ENCODE measurements at places on chromosomes 1 and 21.

GRCh38 chr1:65691152-65691900, 101.4 kb upstream of the PDE4B start:
- DNase-seq, result no peak

DNA sequence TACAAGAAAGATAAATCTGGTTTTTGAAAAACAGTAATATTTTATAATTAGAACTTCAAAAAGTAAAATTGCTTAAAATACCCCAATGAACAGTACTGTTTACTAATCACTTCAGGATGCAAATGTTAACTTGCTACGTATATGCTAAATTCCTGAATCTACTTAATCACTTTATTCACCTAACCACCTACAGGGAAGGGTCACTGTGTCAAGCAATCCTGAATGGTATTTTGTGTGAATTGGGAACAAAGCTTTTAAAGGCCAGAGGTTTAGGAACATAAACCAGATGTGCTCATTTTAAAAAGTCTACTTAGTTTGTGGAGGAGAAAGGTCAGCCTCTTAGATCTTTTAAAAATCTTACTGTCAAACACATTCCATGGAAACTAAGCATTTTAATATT, 1143.0 kb upstream of the ADGRL2 start:
- no peak for DNase-seq

- no peak for DNase-seq
Measured at GRCh38 chr21:36461918-36462486, 17.9 kb downstream of the CLDN14 start.

GRCh38 chr1:232587141-232588008, 42.6 kb downstream of the SIPA1L2 start:
- DNase-seq, result no peak

GRCh38 chr1:112393631-112393974, 2.4 kb upstream of the CTTNBP2NL start:
- DNase-seq, result no peak

DNA sequence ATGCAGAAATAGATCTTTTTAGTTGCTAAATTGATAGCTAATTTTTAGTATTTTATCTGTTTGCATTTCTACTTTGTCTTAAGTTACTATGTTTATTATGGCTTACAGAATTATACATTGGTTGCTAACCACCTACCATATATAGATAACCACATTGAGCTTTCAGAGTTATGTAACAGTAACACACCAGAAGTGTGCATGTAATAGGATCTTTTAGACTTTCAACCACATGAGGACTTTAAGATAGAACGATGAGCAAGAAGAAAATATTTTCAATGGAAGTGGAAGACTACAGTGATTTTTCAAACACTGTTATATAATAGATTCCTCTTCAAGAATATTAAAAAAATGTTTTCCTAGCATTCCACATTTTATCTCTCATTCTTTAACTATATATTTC, 28.8 kb downstream of the TOR1AIP1 start:
- DNase-seq, result no peak

- no peak for DNase-seq
Measured at GRCh38 chr1:17120962-17121837, 1.9 kb upstream of the PADI2 start.

DNA sequence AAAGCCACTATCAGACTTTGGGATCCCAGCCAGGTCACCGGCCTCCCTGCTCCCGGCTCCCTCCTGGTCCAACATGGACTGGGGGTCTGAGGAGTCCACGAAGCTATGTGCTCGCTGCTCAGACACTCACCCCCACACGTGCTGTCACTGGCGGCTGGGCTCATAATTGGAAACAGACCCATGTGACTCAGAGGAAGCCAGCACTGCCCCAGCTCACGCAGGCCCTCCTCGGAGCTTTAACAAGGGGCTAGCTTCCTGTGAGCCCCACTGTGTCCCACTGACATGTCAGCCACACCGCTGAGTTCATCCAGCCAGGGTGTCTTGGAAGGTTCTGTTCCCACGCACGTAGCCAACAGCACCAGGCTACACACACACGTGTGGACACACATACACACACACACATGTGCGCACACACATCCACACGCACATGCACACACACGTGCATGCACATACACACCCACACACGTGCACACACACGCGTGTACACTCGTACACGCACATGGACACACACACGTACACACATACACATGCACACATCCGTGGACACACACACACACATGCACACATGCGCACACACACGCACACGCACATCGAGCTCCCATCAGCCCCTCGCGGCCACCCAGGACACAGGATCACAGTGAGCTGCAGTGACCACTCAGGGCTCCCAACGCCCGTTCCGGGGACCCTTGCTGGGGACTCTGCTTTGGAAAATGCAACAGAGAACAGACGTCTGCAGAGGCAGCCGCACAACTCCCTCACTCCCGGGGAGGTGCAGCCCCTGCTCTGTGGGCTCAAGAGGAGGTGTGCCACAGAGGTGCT, 18.4 kb upstream of the COL6A2 start:
- DNase-seq, result no peak

- no peak for DNase-seq
Measured at GRCh38 chr21:42563686-42564085, 50.0 kb downstream of the SLC37A1 start.

DNA sequence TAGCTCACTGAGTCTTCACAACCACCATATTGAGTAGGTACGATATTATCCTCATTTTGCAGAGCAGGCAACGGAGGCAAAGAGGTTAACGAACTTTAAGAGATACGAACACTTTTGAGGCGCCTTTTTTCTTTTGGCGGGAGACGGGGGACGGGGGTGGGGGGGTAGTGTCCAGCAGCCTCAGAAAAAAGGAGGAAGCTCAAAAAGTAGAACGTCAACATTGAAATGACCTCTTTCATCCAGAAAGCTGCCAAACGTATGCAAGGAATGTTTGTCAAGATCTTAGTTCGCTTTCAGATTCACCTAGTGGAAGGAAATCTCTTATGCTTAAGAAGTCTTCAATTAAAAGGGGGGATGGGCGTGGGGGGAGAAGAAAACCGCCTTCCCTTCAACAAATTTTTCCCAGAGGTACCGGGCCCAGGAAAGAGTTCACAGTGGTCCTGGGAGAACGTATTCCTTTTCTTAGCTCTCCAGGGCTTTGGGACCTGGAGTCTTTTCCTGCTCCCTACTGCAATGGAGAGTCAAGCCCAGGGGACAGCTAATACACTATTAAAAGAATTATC, 1.1 kb upstream of the PCAT6 start:
- no peak for DNase-seq

- no peak for DNase-seq
Measured at GRCh38 chr1:26537951-26538352, 8.4 kb downstream of the RPS6KA1 start.

GRCh38 chr1:54884135-54884586, 2.8 kb downstream of the DHCR24 start:
- DNase-seq, result no peak

DNA sequence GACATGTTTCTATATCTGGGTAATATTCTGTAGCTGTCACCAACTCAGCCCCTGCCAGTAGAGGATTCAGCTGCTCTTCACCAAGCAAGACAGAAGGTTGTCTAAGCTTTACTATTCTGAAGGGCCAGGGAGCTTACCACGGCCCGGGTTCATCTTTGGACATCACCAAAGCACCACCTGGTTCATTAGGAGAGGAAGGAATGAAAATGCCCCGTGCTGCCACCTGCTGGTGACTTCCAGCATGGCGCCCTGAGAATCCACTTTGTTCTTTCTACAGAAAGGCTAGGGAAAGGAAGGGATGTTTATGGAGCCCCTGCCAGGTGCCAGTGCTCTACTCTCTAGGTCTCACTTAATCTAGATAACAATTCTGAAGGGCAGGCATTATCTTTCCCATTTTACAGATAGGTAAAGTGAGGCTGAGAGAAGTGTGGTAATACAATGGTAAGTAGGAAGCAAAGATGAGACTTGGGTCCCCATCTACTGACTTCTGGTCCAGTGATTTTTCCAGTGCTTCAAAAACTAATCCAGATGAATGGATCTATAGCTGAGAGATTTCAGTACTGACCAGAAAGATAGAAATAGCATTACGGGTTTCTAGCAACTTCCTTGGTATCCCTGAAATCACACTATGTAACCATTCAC, 79.5 kb downstream of the BEND5 start:
- DNase-seq, result peak; percentile 52

DNA sequence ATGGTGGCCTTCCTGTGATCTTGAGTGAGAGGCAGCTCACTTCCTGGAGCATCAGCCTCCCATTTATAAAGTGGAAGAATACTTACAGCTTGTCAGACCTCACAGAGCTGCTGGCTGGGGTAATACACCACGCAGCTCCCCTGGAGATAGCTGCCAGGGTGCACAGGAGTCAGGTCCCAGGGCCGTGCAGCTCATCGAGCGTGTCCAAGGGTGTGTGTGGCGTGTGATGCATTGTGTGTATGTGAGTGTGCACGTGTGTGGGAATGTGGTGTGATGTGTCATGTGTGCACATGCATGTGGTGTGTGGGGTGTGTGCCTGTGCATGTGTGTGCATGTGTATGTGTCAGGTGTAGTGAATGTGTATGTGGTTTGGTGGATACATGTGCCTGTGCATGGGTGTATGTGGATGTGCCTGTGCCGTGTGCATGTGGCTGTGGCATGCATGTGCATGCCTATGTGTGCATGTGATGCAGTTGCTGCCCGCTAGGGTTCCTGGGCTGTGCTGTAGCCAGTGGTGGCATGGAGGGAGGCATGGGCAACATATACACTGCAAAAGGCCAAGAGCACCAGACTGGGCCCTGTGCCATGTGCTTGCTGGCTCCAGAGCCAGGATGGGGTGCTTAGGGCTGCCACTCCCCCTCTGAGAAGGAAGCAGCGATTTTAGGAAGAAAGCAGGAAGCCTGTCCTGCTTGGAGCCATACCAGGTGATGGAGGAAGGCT, 24.6 kb downstream of the WNT3A start:
- DNase-seq, result no peak

GRCh38 chr1:112048421-112048820, 59.0 kb upstream of the KCND3 start:
- no peak for DNase-seq

DNA sequence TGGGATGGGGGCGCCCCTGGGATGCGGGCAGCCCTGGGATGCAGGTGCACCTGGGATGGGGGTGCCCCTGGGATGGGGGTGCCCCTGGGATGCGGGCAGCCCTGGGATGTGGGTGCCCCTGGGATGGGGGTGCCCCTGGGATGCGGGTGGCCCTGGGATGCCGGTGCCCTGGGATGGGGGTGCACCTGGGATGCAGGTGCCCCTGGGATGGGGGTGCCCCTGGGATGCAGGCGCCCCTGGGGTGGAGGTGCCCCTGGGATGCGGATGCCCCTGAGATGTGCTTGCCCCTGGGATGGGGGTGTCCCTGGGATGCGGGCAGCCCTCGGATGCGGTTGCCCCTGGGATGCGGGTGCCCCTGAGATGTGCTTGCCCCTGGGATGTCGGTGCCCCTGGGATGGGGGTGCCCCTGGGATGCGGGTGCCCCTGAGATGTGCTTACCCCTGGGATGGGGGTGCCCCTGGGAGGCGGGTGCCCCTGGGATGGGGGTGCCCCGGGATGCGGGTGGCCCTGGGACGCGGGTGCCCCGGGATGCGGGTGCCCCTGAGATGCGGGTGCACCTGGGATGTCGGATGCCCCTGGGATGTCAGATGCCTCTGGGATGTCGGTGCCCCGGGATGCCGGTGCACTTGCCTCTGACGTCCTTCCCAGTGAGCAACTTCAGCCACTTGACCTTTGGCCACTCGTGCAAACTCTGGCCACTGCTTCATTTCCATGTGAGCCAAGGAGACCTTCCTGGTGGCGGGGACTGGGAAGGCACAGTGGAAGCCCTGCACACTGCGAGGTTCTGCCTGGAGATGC, 37.3 kb upstream of the SLC19A1 start:
- no peak for DNase-seq

GRCh38 chr1:206658981-206659273, 23.6 kb downstream of the DYRK3 start:
- no peak for DNase-seq

DNA sequence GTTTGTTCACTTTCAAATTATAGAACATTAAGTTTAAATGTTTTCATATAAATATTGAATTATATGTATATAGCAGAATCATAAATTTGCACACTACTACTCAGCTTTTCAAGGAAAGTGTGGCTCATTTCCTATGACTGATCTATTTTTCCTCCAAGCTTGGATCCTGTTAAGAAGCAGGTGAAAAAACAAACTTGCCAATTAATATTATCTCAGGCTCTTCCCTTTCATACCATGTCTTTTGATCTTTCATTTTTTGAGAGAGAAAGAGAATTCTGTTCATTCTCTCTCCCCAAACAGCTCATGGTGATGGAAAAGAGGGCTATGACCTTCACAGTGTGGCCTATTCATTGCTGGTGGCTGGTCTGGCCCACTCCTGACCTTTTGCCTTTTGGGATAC, 43.7 kb downstream of the SEC16B start:
- DNase-seq, result no peak

DNA sequence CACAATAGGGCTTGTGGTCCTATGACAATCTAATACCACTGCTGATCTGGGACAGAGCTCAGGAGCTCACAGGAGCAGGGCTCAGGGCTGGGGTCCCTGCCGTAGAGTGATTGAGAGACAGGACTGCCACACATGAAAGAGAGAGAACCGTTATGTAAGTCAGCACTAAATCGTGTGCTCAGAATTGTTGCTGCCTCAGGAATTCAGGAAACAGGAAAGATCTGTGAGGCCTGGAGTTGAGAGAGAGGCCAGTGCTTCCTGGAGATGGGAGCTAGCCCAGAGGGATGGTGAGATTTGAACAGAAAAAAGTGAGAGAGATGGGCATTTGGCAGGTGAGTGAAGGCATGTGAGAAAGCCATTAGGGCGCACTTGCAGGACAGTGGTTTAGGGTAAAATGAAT, 17.5 kb upstream of the ACBD6 start:
- DNase-seq, result no peak

Measured in NCI-H345 (cell line).